ENCODE measurements at places on chromosomes 5 and 9.

- no peak for DNase-seq
These were observed 131.5 kb upstream of the OTULINL start for GRCh38 chr5:14450018-14450524.

GRCh38 chr5:74392711-74393351, 247.7 kb downstream of the ENC1 start:
- DNase-seq, result no peak

DNA sequence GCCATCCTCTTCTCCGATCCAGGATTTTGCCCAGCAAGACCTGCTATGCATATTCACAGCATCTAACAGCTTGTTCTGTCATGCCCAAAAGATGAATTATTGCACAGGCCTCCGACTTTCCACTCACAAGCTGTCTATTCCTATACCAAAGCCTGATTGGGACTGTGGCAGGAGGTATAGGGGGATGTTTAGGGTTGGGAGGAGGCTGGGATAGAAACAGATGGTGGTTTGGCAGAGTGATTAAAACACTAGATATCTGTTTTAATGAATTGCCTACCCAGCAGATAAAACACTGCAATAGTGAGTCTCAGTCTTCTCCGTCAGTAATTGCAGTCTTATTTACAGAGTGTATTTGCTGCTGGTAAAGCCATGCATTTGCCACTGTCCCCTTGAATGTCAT, 215.3 kb downstream of the TLR4 start:
- no peak for DNase-seq

DNA sequence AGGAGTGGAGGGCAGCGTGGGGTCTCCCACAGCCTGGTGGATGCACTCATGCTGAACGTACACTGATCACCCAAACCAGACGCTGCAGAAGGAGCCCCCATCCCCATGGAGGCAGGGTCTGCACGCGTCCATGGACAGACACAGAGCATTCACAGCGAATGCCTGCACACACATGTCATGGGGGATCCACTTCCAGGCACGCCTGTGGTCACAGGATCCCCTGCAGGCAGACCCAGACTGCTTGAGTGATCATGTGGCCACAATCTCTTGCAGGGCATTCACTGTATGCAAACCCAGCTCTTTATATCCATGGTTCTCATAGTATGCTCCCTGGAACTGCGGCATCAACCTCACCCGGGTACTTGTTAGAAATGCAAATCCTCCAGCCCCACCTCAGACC, 5.4 kb downstream of the SNCB start:
- no peak for DNase-seq

- no peak for DNase-seq
These were observed 50.5 kb upstream of the RFX3 start for GRCh38 chr9:3576328-3576727.

DNA sequence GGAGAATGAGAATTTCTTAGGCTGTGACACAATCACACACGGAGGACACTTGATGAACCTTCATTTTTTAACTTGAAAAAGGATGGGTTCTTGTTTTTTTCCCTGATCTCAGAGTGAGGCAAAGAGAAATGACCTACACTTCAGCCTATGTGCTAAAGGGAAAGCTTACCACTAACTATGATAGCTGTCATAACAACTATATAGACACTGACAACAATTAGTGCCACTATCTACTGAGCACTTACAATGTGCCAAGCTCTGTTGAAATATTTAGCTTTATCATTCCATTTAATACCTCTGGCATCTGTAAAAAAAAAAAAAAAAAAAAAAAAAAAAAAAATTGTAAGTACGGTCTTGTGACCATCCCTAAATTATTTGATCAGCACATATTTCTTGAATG, 135.9 kb upstream of the WWC1 start:
- no peak for DNase-seq

DNA sequence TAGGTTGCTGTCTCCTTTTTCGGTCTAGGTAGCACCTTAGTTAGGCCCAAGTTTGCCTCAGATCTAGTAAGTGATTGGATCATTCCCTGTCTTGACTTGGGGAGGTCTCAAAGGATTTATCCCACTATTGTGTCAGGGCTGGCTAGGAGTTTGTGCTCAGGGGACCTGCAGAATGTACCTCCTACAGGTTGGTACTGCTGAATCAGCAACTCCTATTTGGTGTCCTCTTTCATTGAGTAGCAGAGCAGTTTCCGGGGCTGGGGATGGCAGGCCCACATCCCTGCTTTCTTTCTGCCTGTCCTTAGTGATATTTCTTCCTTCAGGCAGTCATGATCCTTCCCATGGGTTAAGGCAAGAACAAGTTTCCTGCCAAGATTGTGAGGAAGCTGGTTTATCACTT, 192.9 kb upstream of the CCNH start:
- DNase-seq, result no peak

DNA sequence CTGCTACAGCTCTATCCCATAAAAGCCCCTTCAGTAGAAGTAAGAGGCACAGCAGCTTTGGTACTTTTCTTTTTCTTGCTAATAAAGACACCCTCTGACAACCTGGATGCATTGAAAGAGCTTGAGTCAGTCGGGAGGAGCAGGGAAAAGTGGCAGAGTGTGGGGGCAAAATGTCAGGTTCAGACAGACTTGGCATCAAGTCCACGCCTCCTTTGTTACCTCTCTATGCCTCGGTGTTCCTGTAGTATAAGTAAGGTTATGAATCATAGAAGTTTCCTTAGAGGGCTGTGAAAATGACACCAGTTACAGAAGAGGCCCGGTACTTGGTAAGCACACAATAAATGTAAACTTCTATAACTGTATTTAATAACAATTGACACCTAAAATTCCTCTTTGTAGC, 133.9 kb downstream of the ESM1 start:
- DNase-seq, result no peak

DNA sequence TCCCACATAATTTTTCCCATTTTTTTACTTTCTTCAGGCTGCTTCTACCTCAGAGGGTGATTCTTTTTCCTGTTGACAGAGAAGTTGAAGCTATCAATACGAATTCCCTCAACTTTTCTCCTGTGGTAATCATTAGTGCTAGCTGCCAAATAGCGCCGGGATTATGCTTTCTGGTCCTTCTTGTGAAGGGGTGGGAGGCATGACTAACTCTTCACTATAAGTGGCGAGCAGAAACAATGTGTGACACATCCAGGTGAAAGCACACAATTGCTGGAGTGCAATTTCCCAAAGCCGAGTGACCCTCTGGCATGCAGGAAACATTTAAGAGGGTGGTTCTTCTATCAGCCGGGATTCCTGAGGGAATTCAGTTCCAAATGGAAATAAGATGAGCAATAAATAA, 56.0 kb downstream of the TRPC7 start:
- DNase-seq, result no peak

GRCh38 chr9:133115604-133116345, 5.3 kb downstream of the RALGDS start:
- DNase-seq, result peak; percentile 45

GRCh38 chr9:121288673-121289025, 20.7 kb downstream of the GSN start:
- no peak for DNase-seq

DNA sequence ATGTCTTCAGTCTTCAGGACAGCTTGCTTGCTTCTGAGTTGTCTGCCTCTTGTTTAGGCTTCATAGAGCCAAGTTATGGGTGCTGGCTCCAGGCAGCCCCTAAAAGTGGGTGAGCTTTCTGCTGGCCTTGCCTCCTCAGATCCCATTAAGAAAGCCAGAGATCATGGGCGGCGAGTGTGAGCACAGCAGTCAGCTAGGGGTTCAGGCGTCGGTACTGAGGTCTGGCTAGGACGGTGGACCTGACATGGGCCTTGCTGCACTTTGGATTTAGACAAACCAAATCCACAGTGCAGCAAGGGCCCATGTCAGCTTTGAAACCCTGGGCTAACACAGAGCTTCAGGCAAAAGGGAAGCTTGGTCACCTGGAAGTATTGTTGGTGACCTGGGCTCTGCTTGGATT, 17.6 kb downstream of the PSAT1 start:
- no peak for DNase-seq

DNA sequence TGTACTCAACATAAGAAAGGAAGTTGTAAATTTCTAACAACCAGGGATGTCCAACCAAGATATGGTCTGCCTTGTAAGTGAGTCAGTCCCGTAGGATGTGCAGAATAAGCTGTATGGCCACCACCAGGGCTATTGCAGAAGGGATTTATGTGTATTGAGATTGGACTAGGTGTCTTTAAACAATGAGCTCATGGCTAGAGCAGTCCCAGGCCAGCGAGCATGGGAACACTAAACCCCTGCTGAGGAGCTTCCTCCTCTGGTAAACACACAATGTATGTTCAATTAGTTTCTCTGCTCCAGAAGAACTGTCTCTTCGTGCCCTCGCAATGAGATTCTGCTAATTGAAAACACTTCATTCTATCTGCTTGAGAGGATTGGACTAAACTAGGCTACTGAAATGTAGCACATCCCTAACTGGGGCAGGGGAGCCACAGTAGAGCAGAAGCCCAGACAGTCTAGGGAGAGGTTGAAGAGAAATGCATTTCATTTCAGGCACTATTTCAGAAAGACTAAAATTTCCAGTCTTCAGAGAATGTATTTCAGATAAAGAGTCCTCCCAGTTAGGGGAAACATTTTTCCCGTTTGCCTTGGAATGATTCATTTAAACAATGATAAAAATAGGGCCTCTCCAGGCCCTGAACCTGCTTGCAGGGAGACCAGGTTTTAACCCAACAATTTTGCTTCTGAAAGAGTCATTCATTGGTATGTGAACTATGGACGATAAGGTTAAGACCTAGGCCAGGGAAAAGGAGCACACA, 154.7 kb downstream of the FAM114A2 start:
- no peak for DNase-seq

DNA sequence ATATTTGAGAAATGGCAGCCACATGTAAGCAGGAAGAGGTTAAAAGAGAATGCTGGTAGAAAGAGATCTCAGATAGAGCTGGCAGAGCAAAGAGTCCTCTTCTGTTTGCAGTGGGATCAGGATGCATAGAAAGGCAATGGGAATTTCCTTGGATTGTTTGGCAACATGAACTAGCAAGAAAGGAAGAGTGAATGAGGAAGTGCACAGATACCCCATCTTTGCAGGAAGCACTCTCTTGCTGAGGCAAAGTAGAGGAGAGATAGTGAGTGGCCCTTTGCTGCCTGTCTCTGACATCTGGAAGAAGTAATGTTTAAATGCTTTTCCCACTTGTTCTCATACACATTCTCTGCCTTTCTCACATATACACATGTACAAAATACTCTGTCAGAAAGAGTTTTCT, 14.5 kb downstream of the FKTN start:
- no peak for DNase-seq

- DNase-seq, result no peak
These were observed 9.3 kb downstream of the SLC25A48 start for GRCh38 chr5:135843571-135844337.

DNA sequence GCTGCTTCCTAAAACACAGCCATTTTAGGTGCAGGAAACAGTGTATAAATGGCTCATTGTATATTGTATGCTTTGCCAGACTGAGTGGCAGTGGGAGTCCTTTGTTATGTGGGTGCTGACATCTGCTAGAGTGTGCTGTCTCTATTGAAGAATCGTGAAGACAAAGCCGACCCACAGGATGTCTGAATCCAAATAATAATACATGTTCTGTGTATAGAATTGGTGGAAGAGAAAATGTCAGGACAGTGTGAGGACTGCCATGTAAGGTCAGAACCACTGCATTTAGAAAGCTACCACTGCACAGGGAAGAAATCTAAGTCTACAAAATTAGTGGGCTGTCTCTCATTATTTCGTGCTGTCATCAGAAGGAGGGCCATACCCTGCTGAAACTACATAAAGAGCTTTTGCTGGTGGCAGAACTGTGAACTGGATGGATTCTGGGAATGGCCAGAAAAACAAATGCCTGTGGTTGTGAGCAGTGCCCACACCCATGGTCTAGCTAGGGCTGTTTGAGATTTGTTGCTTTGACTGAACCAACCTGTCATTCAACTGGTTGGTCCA, 2.5 kb downstream of the IL7R start:
- no peak for DNase-seq

DNA sequence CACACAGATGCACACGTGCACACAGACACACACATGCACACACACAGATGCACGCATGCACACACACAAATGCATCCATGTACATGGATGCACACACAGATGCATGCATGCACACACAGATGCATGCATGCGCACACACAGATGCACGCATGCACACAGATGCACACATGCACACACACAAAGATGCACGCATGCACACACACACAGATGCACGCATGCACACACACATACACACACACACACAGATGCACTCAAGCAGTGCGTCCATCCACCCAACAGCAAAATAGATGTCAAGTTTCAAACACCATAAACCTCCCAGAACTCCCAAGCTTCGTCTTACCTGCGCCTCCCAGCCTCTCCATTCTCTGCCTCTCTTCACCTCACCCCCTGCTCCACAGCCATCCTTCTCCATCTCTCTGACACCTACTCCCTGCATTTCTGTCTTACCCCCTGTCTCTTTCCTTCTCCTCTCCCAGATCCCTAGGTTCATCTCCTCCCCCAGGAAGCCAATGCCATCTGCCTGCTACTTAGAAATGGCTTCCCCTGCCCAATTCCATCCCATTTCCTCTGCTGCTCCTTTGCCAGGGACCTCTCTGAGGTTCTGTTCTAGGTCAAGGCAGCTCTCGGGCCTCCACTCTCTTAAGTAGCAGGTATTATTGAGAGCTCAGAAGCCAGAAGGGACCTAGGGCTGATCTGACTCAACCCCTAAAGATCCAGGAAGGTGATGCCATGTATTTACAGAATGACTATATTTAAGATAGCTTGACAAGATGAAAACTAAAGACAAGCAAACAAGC, 297.2 kb downstream of the MED10 start:
- DNase-seq, result no peak

DNA sequence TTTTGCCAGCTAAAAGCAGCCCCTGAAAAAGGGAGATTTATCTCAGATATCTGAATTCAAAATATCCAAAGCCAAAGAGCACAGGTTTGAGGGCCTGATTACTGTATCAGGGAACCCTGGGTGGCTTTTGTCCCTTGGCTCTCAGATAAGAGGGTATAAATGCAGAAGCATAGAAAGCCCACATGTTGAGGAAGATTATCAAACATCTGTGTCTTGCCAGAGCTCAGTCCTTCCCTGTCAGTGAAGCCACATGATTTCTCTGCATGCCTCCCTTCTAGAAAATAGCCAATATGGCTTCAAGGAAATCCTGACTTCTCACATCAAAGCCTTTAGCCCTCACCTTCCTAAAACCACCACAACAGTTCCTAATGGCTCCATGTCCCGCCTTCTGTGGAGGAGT, 408.0 kb upstream of the DMAC1 start:
- no peak for DNase-seq

DNA sequence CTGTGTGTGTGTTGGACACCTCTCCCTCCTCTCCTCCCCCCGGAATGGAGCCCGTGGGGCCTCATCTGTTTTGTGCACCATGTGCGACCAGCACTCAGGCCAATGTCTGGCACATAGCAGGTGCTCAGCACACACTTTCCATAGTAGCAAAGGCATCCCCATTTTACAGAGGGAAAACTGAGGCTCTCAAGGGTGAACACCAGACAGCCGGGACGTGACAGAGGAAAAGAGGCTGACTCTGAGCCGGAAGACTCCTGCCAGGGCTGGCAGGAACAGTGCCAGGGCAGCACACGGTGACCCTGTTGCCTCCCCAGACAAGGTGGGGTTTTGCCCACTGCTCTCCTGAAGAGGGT, 1.8 kb upstream of the AGPAT2 start:
- DNase-seq, result no peak

GRCh38 chr9:76161541-76161940, 232.7 kb downstream of the RFK start:
- DNase-seq, result no peak

GRCh38 chr5:128146671-128147070, 63.1 kb downstream of the SLC12A2 start:
- DNase-seq, result no peak

- DNase-seq, result no peak
These were observed 86.6 kb downstream of the EHMT1 start for GRCh38 chr9:137705443-137705863.

- no peak for DNase-seq
These were observed 619.7 kb upstream of the ARRDC3 start for GRCh38 chr5:92002721-92003274.

All from T1000 (cell line).